Astrocyte of the cerebellum (primary cell): ENCODE measurements at places on chromosomes 1 and 21.

GRCh38 chr1:33943978-33944377, 80.1 kb downstream of the HMGB4 start:
- DNase-seq: peak; percentile 92

- no peak for DNase-seq
Measured at GRCh38 chr1:212942679-212943392, 7.5 kb upstream of the VASH2 start.

- no peak for DNase-seq
Measured at GRCh38 chr1:31248276-31248675, 8.6 kb upstream of the NKAIN1 start.

- no peak for DNase-seq
Measured at GRCh38 chr1:162663086-162663485, 30.8 kb downstream of the DDR2 start.

- DNase-seq: no peak
Measured at GRCh38 chr1:244291236-244292201, 160.2 kb downstream of the ADSS2 start.

- no peak for DNase-seq
Measured at GRCh38 chr1:227928811-227929375, 18.8 kb downstream of the WNT9A start.

DNA sequence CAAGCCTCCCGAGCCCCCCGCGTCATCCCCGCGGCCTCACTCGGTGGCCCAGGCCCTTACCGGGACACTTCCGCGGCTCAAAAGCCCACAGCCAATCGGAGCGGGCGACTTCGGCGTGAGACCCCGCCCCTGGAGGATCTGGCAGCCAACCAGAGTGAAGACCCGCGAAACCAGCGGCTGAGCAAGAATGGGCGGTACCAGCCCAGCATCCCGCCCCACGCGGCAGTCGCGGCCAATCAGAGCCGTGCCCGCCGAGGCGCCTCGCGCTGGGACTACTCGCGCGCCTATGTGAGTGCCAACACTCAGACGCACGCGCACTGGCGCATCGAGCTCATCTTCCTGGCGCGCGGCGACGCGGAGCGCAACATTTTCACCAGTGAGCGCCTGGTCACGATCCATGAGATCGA, 22.5 kb downstream of the DISP3 start:
- DNase-seq: no peak

DNA sequence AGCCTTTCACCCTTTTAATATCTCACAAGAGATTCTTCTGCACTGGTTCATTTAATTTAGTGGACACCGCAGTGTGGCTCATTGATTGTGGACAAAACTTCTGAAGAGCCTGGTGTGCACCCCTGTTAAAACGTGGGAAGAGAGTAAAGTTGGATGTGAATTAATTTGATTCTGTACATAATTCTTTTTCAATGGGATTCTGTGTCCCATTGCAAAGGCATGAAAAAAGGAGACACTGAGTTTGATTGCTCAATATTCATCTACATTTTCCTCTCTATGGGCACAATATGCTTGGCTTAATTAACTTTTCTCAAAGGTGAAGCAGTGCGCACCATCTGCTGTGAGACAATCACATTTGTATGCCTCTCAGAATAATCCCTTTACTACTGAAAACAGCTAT, 95.1 kb downstream of the BARHL2 start:
- no peak for DNase-seq

DNA sequence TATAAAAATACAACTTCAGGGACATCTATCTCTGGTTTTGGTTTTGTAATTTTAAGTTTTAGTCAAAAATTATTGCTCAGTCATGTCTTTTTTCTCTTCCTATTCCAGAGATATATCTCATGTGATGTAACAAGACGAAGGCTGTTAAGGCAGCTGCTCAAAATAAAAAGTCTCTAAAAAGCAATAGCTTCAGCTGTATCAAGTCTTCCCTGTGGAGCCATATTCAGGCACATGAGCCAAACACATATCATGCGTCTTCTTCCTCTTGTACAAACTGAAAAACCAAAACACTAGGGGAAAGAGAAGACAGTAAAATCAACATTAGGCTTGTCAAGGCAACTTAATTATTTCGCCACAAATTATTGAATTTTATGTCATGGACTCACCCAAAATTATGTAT, 240.7 kb downstream of the NRIP1 start:
- DNase-seq: no peak

- no peak for DNase-seq
Measured at GRCh38 chr1:13865851-13866250, 165.9 kb downstream of the PRDM2 start.

DNA sequence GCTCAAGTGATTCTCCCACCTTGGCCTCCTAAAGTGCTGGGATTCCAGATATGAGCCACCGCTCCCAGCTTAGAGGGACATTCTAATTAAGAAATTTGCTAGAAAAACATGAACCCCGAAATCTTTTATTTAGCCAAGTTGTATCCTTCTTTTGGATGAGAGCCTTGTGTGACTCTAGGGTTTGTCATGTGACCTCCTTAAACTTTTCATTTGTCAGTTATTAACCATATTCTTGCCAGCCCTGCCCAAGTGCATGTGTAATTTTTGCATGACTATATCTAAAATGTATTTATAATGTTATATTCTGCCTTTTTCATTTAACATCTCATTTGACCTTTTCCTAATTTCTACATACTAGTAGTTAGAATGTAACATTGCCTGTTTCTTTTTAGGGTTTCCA, 1.9 kb downstream of the UTP25 start:
- no peak for DNase-seq

GRCh38 chr1:78497201-78497600, 6.4 kb downstream of the PTGFR start:
- no peak for DNase-seq

DNA sequence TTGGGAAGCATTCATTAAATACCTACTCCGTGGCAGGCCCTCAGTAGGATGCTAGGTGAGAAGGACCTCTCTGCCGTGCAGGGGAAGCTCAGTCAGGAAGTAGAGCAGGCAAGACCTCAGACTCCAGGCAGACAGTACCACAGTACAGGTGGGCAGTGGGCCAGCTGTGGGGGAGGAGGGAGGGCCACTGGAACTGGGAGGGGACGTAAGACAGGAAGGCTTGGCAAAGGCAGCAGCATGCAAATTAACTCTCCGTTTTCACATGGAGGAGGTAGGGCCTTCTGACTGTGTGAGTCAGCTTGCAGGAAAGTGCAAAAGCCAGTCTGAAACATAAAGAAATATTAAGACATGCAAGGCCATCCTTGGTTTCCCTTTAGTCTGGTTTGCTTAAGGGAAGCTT, 157.7 kb downstream of the TRIM33 start:
- DNase-seq: peak; percentile 70

DNA sequence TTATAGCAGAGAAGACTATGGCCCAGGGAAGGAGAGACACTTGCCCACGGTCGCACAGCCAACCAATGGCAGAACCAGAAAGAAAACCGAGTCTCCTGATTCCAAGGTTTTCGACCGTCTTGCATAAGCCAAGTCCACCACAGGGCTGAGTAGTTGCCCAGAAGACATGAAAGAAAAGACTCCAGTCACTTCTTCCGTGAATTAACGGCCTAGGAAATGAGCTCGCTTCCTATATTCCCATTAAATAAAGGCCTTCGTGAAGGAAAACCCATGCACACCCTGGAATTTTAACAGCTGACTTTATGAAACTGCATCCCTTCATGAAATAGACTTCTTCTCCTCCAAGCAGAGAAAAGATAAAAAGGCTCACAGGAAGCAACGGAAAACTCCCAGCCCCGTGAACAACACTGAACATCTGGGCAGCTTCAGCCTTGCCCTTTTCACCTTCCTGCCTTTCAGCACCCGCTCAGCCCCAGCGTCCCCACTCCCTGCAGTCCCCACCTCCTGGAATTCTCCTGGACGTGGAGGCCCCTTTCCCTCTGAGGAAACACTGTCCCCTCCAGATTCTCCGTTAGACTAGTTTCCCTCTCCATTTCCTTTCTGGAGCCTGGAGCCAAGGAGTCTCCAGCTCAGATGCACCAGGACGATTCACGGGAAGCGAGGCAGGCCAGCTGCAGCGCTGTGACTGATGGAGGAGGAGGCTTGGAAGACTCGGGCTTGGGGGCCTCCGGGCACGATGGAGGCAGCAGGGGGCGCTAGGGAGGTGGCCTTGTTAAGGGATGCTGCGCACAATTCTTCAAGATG, 2.7 kb upstream of the MYOC start:
- no peak for DNase-seq

DNA sequence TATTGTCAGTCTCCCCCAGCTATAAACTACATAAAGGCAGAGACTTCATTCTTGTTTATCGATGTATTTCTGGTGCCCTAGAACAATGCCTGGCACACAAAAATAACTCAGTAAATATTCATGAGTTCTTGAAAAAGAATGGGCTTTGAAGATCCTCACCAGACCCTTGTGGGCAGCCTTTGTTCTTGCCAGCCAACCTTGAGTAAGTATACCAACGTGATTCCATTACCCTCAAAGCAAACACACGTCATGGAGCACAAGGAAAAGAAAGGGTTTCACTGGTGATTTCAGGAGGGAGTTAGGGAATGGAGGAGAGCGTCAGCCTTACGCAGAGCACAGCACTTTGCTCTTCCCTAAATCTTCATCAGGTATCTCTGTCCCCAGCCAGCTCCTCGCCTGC, 29.4 kb downstream of the NMNAT2 start:
- DNase-seq: no peak

- DNase-seq: no peak
Measured at GRCh38 chr1:2528966-2529783, 888 bp downstream of the HES5 start.

DNA sequence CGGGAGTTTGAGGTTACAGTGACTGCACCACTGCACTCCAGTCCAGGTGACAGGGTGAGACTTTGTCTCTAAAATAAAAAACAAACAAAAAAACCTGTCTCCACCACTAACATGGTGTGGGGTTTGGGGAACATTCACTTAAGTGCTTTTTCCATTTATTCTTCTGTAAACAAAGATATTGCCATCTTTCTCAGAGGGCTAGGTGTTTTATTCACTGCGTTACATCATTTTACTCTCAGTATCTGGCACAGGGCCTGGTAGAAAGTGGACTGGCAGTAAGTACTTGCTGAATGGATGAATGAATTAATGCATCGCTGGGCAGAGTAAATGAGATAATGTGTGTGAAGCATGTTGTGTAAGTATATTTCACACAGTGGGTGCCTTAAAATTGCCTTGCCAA, 20.1 kb downstream of the KIAA0040 start:
- no peak for DNase-seq

DNA sequence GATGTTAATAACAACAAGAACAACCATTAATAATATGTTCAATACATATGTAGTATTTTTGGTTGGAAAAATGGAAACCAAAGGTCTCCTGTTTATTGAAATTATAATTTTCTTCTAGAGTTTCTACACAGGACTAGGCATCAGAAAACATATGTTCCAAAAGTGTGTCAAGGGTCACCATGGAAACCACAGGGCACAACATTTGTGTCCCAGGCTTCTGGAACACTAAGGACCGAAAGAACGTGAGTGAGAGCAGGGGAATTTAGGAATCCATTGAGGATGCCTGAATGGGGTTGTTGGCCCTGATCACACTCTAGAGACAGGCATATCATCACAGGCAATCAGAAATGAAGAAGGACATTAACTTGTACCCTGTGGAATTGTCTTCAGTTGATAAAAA, 7.5 kb upstream of the CDC14A start:
- no peak for DNase-seq

DNA sequence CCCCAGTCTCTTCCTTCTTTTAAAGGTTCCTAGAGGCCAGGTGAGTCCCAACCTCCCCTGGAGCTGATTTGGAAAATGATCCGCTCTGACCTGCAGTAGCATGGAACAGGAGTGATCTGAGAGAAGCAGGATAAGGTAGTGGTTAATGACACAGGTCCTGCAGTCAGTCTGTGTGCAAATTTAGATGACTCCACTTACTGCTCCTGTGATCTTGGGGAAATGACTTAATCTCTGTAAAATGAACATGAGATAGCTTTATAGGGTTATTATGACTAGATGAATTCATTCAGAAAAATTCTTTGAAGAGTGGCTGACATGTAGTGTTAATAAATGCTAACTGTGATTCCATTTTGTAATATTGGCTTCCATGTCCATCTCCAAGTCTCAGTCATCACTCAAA, 374.9 kb upstream of the CAMK1G start:
- no peak for DNase-seq

GRCh38 chr1:39269791-39270342, 65.4 kb downstream of the MACF1 start:
- DNase-seq: no peak

DNA sequence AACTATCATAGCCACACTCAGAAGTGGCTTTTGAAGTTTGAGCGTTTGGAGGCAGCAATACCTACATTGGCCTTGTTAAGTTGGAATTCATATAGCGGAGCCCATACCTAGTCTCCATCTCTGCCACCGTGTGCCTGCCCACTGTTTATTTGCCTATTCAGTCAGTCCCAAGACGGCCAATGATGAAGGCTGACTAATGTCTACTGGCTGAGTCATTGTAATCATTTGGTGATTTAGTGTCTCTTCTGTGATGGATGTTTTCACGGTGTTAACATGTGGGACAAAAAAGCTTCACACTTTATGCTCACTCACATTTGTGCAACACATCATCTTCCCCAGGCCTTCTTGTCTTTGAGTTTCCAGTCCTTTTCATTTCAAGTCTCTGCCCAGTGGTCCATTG, 92.6 kb upstream of the PBX1 start:
- no peak for DNase-seq

GRCh38 chr1:25879675-25880074, 4.2 kb upstream of the PAQR7 start:
- no peak for DNase-seq

DNA sequence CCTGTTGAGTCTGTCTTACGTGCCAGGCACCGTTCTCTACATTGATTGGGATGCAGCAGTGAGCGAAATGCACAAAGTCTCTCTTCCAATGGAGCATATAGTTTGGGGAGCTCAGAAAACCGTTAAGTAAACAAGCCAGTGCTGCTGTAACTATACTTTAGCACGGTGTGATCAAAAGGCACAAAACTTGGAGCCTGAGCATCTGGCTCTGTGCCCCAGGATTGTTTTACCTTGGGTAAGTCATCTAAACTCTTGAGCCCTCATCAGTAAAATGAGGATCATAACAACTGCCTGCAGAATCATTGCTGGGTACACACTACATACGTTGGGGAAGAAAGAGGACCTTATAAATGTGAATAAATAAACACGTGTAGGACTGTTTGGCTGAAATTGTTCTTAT, 1.8 kb downstream of the HHIPL2 start:
- DNase-seq: peak; percentile 9

GRCh38 chr1:93729502-93729901, 47.9 kb upstream of the BCAR3 start:
- no peak for DNase-seq

GRCh38 chr1:164707868-164708331, 148.9 kb downstream of the PBX1 start:
- no peak for DNase-seq

DNA sequence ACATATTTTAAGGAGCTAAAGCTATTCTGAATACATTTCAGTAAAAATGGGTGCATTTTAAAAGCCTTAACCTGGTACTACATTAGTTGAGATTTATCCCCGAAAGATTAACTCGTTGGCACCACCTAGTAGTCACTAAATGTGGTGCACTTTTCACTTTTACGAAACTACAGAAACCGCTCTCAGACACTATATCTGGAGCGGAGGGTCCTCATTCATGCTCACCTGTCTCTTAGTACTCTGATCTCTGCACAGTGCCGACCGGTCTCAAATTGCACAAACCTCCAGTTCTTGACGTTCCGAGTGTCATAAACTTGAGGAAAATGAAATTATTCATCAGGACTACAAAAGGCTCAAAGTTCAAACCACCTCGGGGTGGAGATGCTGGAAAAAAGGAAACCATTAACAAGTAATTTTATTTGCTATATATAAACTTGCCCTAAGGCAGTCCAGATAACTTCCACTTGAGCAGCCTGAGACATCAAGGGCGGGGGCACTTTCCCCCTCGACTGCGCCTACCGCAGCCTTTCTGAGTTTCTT, 722 bp downstream of the LZIC start:
- DNase-seq: peak; percentile 46
